AG04449 (cell line): ENCODE measurements at places on chromosomes 13 and 19.

GRCh38 chr19:41000310-41000737 is 9.2 kb downstream of the CYP2B6 start:
- DNase-seq, result no peak

- DNase-seq, result no peak
Observed at GRCh38 chr19:18488838-18489626, 32.8 kb downstream of the ELL start.

DNA sequence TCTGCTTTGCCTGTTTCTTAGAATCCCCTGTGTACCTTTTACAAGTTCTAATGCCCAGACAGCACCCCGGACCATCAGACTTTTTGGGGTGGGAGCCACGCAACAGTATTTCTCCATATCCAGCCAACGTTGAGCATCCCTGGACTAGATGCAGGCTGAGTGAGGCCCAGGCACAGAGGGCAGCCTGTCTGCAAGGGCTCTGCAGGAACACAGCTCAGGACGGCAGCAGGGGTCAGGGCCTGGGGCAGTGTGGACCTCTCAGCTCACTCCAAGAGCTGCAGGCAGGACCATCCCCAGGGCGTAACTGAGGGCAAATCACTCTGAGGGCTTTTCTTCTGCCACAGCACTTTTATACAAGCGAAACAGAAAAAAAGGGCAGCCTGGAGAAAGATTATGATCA is 95.8 kb downstream of the DNAJC15 start:
- DNase-seq, result no peak

GRCh38 chr19:3279306-3279705 is 54.8 kb downstream of the CELF5 start:
- DNase-seq, result no peak

GRCh38 chr13:96898646-96899254 is 95.5 kb downstream of the OXGR1 start:
- no peak for DNase-seq

GRCh38 chr13:39688278-39688677 is 32.8 kb downstream of the COG6 start:
- DNase-seq, result no peak

- DNase-seq, result no peak
Observed at GRCh38 chr13:106302011-106302410, 233.5 kb downstream of the EFNB2 start.

DNA sequence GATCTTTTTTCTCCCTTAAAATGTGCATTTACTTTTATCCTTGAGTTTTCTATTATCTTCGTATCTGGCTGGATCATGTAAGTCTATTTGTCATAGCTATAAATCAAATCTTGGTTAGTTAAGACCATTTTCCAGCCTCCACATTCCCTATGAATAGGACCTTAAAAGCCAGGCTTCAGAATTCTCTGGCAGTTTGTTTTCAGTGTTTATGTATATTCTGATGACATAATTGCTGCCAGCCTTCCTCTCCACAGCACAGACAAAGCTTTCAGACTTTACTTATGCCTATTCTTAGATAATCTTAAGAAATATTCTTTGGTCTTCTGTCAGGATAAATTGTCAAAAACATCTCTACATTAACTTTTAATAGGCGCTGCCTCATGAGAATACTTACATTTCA is 870.8 kb upstream of the SPRY2 start:
- no peak for DNase-seq

DNA sequence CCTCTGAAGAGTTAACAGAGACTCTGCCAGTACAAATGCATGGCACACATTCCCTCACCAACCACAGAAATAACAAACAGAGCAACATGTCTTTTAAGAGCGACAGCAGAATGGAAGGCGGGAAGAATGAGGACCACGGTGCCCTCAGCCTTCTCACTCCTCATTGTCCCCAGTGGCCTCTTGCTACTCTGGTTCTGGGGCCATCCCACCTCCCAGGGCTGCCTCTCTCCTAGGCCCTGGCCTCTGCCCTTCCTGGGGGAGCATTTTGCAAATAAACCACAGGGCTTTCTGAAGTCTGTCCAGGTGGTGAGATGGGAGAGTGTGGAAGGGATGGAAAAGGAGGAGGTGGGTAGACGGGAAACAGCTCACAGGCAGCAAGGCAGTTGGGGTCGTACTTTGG is 28.3 kb downstream of the CYP2B6 start:
- no peak for DNase-seq

DNA sequence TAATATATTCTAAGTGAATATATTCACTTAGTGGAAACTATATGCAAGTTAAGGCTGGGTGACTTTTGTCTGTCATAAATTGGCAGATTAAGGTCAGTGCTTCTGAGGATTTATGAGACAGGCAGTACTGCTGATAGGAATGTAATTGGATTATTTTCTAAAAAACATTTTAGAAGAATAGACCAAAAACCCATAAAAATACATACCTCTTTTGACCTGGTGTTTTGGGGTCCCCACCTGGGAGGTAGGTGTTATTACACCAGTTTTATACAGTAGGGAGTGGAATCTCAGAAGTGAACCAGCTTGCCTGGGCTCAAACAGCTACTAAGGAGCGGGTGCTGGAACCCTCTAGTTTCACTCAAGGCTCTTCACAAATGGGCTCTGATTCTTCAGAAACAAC is 25.3 kb downstream of the COG3 start:
- DNase-seq, result no peak

GRCh38 chr19:14333101-14333871 is 48.0 kb upstream of the ADGRE5 start:
- no peak for DNase-seq

DNA sequence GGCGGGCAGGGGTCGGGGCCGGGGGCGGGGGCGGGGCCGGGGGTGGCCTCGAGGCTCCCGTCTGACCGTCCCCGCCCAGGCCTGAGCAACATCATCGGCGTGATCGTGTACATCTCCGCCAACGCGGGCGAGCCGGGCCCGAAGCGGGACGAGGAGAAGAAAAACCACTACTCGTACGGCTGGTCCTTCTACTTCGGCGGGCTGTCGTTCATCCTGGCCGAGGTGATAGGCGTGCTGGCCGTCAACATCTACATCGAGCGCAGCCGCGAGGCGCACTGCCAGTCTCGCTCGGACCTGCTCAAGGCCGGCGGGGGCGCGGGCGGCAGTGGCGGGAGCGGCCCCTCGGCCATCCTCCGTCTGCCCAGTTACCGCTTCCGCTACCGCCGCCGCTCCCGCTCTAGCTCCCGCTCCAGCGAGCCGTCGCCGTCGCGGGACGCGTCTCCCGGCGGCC is 9.4 kb upstream of the CACNG6 start:
- DNase-seq, result no peak

DNA sequence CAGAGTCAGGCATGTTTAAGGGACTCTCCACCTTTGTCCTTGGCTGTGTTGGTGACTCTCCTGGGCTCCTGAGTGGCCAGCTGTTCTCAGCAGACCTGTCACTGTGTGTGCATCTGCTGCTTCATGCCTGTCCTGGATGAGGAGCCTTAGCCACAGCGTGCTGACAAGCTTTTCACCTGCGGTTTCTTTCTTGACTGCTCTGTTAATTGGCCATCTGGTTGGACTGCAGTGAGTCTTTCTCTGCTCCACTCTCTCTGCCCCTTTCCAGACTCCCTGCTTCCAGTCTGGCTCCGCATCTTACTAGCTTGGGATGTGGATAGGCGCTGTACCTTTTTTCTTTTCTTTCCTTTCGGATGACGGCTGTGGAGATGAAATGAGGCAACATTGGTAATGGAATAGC is 38.8 kb downstream of the POLR1D start:
- no peak for DNase-seq

- no peak for DNase-seq
Observed at GRCh38 chr13:32642858-32643257, 56.6 kb downstream of the PDS5B start.

DNA sequence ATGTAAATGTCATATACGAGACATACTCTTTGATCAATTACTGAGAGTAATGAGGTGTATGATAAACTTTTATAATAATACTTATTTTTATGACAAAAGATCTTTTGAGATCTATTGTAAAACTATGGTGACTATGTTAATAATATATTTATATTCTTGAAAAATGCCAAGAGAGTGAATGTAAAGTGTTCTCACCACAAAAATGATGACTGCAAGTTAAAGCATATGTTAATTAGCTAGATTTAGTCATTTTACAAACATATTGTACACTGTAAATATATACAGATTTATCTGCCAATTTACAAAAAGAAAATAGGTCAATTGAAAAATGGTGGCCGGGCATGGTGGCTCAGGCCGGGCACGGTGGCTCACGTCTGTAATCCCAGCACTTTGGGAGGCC is 81.0 kb downstream of the GPC6 start:
- DNase-seq, result no peak

GRCh38 chr13:52848455-52849195 is at the start of gene PCDH8:
PCDH8 (minus strand) TSS chr13:52848640; CDS start chr13:52848436, 204 bp downstream.
- no peak for DNase-seq

- no peak for DNase-seq
Observed at GRCh38 chr19:55441692-55442321, 1.3 kb downstream of the SHISA7 start.

DNA sequence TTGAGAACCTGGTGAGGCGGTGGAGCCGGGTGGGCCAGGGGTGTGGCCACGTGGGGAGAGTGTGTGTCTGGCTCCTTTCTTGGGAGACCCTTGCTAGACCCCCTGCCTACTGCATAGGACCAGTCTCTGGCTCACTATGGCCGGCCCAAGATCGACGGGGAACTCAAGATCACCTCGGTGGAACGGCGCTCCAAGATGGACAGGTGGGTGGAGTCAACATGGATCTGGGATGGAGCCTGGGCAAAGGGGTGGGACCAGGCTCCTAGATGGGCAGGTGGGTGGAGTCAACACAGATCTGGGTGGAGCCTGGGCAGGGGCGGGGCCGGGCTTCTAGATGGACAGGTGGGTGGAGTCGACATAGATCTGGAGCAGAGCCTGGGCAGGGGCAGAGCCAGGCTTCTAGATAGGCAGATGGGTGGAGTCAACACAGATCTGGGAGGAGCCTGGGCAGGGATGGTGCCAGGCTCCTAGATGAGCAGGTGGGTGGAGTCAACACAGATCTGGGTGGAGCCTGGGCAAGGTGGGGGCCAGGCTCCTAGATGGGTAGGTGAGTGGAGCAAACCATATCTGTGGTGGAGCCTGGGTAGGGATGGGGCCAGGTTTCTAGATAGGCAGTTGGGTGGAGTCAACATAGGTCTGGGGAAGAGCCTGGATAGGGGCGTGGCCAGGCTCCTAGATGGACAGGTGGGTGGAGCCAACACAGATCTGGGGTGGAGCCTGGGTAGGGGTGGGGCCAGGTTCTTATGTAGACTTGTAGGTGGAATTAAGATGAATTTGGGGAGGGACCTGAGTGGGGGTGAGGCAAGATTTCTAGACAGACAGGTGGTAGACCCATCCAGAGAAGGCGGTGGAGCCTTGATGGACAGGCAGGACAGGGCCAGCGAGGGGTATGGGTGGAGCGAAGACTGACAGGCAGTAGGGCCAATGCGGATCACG is 56.5 kb downstream of the VAV1 start:
- DNase-seq, result no peak

DNA sequence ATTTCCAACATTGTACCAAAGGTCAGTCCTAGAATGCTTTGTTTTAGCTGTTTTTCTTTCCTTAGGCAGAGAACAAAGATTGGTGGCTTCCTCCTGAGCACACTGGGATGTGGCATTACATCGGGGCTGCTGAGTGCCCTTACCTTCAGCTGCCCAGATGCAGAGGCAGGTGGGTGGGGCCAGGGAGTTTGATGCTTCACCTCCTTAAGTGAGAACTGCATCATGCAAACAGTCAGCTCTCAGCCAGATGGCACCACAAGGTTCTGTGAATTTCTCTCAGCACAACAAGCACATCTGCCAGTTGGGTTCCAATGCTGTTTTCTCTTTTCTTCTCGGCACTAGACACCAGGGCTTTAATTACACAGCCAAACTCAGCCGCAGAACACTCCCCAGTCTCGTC is 87.4 kb upstream of the UBL3 start:
- DNase-seq, result no peak

DNA sequence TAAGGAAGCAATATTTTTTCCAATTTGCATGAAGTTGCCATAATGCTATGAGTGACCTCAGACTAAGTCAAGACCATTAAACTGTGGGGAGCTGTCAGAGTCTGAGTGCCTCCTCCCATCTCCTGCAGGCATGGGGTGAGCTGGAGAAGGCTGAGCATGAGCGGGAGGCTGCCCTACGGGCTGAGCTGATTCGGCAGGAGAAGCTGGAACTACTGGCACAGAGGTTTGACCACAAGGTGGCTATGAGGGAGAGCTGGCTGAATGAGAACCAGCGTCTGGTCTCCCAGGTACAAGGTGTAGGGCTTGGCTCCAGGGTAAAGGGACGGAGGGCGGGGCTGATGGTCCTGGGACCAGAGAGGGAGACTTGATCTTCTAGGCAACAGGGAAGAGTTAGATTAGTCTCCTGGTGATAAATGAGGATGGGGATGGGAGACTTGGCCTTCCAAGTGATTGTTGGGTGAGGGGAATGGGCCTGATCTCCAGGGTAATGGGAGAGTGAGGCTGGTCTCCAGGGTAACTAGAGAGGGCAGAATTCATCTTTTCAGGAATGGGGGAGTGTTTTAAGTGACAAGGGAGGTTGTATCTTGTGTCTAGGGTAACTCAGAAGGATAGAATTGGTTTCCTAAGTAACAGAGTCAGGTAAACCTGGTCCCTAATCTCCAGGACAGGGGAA is 36.0 kb downstream of the SPTBN4 start:
- no peak for DNase-seq

- DNase-seq, result no peak
Observed at GRCh38 chr13:36880961-36881360, 39.1 kb downstream of the SMAD9 start.

GRCh38 chr19:39355253-39355652 is 13.0 kb downstream of the SAMD4B start:
- no peak for DNase-seq

DNA sequence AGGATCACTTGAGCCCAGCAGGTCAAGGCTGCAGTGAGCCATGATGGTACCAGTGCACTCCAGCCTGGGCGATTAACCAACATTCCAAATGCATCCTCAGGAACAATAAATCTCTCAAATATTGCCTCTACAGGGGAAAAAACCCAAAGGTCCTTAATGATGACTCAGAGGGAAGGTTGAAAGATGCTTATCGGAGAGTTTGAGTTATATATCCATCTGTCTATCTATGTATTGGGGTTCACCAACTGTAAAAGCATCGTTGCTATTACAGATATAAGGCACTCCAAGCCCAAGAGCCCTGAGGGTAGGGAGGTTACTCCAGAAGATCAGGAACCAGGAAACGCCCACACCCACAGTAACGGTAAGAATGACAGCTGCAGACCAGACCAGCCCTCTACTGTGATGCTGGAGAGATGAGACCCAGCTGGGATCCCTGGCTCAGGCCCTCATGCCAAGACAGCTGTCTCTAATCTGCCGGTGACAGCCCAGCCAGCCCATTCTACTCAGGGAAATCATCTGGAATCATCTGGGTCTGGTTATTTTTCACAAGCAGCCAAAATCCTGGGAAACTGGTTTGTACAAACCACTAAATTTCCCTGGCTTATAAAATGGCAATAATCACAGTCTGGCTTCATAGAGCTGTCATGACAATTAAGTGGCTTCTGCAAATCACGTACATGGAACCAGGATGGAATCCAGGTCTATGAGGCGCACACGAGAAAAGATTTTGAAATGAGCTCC is 23.8 kb downstream of the TEX101 start:
- DNase-seq, result no peak

DNA sequence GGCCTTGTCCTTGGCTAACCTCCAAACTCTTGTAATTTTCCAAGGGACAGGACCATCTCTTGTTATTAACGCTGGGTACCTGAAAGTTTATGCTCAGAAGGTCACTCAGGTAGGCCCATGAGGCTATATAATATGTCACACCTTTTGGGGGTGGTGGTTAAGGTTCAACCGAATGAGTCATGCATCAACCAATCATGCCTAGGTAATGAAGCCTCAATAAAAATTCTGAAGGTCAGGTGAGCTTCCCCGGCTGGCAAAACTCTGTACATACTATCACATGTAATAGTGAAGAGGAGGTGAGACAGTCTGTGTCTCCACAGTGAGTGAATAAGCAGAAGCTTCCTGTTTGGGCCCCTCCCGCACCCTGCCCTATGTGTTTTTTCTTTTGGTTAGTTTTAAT is 424.9 kb downstream of the PCDH17 start:
- DNase-seq, result no peak
